Effector CD8-positive, alpha-beta T cell (primary cell): ENCODE measurements at places on chromosomes 1 and 21.

DNA sequence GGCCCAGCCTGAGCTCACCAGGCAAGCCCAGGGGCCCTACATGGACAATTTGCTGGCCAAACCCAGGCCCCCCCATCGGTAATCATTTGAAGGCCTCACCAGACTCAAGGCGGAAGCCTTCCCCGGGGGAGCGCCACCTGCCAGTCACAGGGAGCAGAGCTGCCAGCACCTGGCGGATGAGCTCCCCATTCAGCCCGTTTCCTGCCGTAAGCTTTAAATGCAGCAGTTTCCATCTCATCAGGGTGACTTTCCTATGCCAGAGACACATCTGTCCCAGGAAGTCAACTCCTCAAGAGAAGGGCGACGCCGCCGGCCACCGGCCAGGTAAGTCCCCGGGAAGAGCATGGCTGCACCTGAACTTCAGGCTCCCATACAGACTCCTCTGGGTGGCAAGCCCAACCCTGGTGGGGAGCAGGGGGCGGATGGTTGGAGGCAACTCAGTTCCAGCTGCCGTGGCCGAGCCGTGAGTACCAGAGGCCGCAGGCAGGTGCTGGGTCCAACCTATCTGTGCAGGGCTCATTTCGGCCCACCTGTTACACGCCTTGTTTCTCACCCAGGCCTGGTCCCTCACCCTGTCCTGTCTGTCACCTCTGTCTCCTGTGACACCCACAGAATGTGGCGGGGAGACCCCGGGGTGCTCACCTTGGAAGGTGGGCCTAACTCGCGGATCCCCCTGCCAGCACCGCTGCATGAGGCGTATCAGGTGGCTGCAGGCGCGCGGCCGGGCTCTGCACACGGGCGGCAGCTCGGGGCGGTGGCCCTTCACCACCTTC lies 20.7 kb downstream of the RIPK4 start:
- DNase-seq, result no peak

GRCh38 chr1:2452201-2452931 lies 23.7 kb upstream of the PLCH2 start:
- DNase-seq, result no peak

DNA sequence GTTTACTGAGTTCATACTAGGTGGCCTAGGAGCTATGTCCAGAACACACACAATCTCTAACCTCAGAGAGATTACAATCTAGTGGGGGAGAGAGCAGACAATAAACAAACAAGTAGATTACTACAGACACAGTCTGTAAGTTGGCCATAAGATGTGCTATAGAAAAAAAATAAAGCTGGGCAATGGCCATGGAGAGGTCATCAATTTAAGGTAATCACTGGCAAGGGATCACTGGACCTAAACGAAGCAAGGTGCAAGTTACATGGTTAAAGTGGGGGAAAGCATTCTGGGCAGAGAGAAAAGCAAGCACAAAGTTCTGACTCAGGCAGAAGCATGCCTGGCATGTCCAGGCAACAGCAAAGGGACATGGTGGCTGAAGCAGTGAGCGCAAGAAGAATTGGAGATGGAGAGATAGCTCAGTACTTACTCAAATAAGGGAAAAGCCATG lies 147.0 kb downstream of the RERE start:
- DNase-seq, result no peak

GRCh38 chr1:83846138-83846537 lies 152.8 kb downstream of the TTLL7 start:
- no peak for DNase-seq

- peak; percentile 72 for DNase-seq
These were observed 2.8 kb upstream of the EYA3 start for GRCh38 chr1:28091043-28091781.

DNA sequence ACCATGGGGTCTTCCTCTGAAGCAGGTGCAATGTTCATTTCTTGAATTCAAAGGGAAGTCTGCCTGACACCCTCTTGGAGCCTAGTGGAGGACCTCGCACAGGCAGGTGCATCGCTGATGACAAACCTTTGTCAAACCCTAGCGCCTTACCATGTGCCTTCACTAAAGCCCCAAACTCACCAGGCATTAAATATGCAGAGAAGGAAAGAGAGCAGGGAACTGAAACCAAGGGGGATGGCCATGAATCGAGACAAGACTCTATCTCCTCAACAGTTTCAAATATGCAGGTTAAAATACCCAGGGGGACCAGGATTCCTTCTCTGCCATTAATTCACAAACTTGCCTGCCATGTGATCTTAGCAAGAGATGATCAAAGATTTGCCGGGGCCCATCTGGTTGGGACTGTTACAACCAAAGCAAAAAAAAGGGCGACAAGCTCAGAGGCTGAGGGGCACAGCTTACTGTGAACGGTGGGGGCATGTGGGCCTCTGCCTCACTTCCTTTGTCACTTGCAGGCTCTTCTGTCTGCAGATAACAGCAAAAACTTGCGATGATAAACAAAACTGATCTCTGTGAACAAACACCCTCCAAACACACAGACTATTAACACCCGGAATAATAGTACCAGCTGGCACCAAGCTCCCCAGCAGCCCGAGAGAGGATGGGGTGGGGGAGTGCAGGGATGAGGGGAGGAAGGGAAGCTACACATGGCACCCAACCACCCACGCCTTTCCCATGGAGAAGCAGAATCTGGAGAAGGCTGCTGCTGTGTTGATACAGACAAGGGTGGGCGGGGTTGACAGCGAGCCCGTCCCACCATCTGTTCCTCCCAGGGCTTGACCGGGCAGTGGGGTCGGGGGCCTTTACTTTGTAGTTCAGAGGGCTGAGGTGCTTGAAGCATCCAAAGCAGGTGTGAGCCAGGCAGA lies 33.9 kb downstream of the TMEM63A start:
- DNase-seq, result peak; percentile 9

DNA sequence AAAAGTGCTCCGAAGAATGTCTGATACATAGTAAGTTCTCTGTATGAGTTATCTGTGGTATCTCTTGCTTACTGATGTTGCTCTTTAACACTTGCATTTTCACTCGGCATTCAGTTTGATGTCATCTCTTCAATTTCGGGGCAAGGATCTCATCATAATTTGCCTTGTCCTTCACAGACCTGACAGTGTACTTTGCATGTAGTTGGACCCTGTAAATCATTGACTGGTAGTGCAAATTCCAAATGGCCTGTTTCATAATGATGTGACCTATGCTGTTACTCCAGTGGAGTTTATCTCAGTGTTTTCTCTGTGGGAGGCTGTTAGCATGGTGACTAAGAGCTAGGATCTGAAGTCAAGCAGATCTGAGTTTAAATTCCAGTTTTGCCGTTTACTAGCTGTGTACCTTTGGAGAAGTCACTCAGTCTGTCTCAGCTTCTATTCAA lies 34.2 kb upstream of the ABCD3 start:
- no peak for DNase-seq

DNA sequence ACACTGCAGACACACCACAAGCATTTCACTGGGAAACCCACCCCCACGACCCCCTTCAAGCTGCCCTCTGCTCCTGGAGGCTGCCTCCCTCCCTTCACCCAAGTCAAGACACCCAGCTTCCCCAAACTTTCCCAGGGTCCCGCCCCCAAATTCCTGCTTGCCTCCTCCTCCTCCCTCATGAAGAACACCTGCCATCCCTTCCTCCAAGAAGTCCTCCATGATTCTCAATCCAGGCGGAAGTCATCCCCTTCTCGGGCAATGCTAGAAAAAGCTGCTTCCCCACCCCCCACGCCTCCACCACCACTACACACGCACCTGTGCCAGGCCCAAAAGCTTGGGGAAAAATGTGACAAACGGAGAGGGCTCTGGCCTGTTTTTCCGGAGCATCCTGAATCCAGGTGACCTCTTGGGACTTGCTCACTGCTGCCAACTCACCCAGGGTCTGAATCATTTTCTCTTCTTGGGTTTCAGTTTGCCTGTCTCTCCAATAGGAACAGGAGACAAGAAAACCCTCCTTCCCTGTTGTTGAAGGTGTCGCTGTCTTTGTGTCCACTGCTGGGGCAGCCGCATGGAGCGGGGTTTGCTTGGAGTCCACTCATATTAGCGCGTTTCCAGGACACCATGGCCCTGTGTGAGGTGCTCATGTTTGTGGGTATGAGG lies 101.0 kb upstream of the CASZ1 start:
- DNase-seq, result no peak

GRCh38 chr1:109793486-109794318 lies 30.0 kb upstream of the EPS8L3 start:
- DNase-seq, result no peak

GRCh38 chr1:163744301-163744887 lies 422.6 kb downstream of the NUF2 start:
- no peak for DNase-seq
